Activated CD4-positive, alpha-beta T cell treated with anti-CD3 and anti-CD28 coated beads, Interleukin-2, amount 50 U/mL, for 16 hours (primary cell): ENCODE measurements at places on chromosomes 5 and 9.

DNA sequence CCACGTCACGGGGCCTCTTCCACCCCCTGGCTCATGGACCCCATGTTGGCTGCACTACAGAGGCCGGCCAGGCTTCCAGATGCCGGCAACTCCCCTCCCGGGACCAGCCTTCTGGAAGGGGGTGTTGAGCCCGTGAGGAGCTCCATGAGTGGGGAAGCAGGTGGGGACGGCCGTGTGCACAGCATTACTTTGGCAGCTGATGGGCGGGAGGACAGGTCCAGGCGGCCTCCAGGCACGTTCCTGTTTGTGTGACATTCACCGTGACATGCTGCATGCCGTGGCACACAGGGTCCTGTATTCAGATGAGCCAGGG is 29.1 kb upstream of the ABO start:
- no peak for DNase-seq

DNA sequence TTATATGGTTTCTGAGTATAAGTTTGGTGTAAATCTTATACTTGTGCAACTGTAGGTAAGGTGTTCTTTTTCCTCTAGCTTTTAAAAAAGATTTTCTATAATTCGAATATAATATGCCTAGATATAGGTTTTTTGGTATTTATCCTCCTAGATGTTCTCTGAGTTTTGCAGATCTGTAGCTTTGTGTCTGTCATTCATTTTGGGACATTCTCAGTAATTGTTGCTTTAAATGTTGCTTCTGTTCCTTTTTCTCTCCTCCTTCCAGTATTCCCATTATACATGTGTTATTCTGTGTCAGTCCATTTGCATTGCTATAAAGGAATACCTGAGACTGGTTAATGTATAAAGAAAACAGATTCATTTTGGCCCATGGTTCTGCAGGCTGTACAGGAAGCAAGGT is 33.7 kb downstream of the LURAP1L start:
- no peak for DNase-seq

DNA sequence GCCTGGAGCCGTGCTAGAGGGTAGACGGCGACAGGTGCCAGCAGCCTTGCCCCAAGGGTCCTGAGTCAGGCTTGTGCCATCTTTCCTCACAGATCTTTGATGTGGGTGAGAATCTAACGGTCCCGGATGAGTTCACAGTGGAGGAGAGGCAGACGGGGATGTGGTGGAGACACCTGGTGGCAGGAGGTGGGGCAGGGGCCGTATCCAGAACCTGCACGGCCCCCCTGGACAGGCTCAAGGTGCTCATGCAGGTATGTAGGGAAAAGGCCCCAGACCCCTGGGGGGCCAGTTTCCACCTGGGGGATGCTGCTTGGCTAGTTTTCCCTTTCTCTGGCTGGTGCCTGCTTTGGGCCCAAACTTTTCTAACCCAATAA is 24.0 kb downstream of the PTGES2 start:
- peak; percentile 48 for DNase-seq

GRCh38 chr5:56610093-56610698 is 205.2 kb upstream of the MAP3K1 start:
- peak; percentile 86 for DNase-seq

DNA sequence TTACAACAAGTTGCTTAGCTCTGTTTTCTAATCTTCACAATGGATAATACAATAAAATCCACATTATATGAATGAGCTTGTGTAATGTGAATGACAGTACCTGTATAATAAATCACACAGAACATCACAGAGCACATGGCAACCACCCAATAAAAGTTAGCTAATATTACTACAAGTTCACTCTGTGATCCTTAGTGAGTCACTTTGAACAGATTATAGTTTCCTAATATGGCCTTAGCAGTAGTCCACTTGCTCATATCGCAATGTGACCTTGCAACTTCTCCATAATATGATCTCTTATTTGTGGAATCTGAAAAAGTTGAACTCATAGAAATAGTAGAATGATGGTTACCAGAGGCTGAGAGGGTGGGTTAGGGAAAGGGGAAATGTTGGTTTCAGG is 361.3 kb downstream of the PTPRD start:
- no peak for DNase-seq
